ENCODE measurements at places on chromosomes 13 and 19. TPM values are rescaled to one million over a fixed set of nuclear protein-coding genes. Genes with fewer than 3 reads are reported as not detected.

- DNase-seq: peak; percentile 80
Measured at GRCh38 chr13:98482476-98483444, 94.1 kb downstream of the STK24 start.

DNA sequence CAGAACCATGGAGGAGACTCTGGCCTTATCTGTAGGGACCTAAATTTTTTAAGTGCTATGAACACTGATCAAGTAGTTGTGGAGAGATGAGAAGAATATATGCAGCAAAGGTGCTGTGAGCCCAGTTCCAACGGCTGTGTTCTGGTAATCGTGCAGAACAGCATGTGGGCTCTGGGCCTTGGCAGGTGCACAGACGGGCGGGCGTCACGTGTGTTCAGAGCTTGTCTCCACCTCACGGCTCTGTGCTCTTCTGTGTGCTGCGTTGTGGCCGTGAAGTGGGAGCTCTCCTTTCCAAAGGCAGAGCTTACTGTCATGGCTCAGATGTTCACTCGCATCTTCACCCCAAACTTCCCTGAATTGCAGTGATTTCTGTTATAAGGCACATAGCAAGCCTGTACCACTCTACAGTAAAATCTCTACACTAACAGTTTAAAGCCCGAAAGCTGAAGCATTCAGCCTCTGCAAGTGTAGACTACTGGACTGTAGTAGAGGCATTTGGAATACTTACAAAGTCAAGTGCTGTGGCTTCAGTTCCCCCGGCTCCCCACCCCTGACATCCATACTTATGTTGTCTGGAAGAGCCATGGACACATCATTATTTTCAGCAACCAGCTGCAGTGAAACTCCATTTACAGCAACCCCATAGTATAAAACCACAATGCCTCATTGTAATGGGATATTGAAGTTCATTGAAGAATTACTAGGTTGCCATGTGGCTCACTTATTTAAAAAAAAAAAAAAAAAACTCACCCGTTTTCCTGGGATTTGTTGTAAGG lies 27.5 kb upstream of the TEX29 start:
- DNase-seq: no peak

- peak; percentile 85 for DNase-seq
Measured at GRCh38 chr19:45322744-45323281, at the start of gene CKM. TSS of gene CKM (minus strand) at chr19:45322875. CDS start at chr19:45319713, 3,162 bp downstream.

- DNase-seq: no peak
Measured at GRCh38 chr13:49343255-49343654, 95.5 kb downstream of the CDADC1 start.

- no peak for DNase-seq
Measured at GRCh38 chr19:43485951-43486350, 18.6 kb downstream of the PHLDB3 start.

DNA sequence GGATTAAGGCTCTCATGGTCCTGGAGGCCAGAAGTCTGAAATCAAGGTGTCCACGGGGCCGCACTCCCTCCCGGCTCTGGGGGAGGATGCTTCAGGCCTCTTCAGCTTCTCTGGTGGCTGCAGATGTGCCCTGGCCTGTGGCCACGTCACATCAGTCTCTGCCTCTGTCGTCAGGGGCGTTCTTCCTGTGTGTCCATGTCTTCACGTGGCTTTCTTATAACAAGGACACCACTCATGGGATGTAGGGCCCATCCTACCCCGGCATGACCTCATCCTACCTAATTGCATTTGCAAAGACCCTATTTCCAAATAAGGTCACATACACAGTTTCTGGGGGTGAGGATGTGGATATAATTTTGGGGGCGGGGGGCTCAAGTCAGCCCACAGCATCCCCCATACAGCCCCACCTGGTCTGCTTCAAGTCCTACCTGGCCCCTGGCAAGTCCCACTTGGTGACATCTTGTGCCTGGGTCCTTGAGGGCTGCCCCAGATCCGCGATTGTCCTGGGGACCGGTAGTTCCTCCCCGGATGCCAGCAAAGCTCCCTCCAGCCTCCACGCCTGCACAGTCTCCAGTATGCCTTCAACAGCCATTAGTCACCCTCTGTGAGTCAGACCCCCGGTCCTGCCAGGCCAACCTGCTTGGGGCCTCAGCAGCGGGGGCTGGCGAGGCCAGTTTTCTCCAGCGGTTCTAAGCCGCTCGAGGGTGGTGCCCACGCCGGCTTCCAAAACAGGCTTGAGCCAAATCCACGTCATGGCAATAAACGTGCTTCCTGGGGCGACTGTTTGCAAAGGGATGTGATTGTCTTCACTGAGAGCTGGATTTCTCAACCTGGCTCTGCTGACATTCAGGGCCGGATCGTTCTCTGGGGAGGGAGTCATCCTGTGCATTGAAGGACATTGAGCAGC lies 32.2 kb downstream of the MYO9B start:
- peak; percentile 65 for DNase-seq

DNA sequence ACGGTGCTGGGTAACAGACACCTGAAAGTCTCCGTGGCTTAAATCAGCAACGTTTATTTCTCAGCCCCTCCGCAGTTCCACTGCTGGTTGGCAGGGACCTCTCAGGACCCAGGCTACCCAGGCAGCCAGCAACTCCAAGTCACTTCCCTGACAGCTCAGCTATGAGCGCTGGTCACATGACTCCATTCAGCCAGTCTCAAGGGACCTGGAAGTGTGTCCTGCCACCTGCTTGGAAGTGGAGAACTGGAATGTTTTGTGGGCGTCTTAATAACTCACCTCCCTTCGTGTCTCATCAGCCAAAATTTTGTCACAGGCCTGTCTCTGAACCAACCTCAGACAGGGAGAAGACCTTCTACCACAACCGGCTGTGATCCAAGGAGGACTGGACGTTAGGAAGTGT lies 72.8 kb downstream of the DPF1 start:
- DNase-seq: no peak

- DNase-seq: no peak
Measured at GRCh38 chr19:15241259-15241910, 9.1 kb upstream of the EPHX3 start.

DNA sequence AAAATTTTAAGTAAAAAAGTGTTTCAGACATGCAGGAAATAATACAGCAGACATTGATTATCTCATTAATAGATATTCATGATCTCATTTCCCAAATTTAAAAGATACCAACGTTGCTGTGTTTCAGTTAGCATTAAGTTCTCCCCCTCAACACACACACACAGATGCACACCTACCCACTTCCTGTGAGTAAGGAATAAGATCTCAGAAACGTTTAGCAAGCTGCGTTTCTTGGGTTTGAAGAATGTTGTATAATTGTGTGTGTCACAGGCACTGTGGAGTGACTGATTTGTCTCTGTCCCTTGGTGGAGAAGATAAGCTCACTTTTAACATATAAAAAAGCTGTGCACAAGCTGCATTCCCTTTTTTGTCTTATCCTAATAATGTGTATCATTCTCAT lies 196.8 kb downstream of the PDS5B start:
- no peak for DNase-seq

GRCh38 chr13:102233566-102234208 lies 168.2 kb downstream of the FGF14 start:
- no peak for DNase-seq

DNA sequence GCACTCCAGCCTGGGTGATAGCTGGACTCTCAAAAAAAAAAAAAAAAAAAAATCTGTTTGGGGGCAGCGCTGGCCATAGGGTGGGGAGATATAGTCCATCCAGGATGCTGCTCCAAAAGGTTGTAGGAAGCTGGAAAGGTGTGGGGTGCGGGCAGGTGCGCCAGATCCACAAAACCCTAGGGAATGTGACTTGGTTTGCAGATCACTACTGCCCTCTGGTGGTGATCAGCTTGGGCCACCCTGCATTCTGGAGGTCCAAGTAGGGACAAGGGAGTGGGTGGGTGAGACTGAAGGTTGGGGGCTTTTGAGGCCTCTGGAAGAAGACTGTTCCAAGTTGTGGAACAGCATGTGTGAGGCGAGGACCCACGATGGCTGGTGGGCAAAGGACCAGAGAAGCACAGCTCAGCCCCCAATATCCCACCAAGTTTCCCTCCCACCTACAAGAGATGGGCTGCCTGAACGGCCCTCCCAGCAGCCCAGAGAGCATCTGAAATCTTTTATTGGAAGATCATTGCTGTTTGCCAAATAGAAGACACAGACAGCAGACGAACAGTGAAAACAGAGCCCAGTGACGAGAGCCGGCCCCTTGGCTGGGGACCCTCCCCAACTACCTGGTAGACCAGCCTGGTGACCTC lies 10.4 kb upstream of the TYK2 start:
- DNase-seq: peak; percentile 61

DNA sequence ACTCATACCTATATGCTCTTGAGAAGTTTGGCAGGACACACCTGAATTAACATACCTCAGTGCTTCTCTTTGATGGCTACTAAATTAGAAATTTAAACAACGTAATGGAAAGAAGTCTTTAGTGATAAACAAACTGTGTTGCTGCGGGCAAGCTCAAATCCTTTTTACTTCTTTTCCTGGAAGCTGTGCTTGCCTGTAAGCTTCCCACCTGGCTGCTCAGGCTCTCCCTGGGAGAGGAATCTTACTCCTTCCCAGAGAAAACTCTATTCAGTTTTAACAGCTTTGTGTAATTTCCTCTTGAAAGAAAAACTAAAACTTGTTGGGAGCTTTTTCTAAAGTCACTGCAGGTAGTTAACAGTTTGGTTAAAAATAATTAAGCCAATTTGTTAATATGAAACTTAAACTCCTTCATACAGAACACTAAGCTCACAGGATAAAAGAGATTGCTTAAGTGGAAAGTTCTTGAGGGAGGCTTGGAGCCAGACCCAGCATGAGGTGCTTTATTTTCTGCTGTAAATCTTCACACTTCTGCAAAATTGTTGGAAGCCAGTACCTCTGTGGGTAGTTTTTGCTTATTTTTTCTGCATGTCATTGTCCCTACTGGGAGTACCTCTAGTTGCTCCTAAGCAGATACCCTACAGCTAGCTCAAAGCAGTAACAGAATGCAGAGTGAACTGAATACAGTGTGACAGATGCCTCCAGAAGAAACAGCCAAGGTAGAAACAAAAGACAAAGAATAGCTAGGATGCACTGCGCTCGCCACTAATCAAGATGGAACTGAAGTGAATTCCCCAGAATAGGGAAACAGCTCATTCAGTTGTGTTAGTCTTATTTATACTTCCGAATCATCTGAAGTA lies 1253.0 kb downstream of the PCDH17 start:
- no peak for DNase-seq

- no peak for DNase-seq
Measured at GRCh38 chr19:46460981-46461380, 10.4 kb downstream of the PNMA8A start.

GRCh38 chr19:10776900-10777650 lies 58.9 kb downstream of the TMED1 start:
- no peak for DNase-seq

DNA sequence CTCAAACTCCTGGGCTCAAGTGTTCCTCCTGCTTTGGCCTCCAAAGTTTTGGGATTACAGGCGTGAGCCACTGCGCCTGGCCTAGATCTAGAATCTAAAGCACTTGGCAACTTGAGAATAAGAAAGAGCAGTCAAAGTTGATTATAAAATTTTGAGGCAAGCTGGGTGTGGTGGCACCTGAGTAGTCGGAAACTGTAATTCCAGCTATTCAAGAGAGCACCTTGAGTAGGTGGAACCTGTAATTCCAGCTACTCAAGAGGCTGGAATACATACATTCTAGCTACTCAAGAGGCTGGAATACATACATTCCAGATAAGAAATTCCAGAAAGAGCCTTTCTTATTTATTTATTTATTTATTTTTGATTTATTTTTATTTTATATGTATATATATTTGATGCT lies 8.3 kb upstream of the NAA16 start:
- DNase-seq: no peak

CYSLTR2 gene
- 7.6 TPM for total RNA-seq

HPN gene
- 3.4 TPM for total RNA-seq

RGL3 gene
- 9.2 TPM for total RNA-seq

GJB6 gene
- total RNA-seq: not detected

Data from left ventricle myocardium inferior (tissue), 1 donor.